SK-N-SH (cell line): ENCODE measurements at places on chromosomes 16 and 17.
A peak's percentile ranks its signal among the peaks of the same experiment; 100 is the strongest.

GRCh38 chr17:73336408-73337329, 24.9 kb upstream of the CDC42EP4 start:
- no peak overlapping the region for H3K27ac ChIP-seq
- H3K4me1 ChIP-seq: peaks cover 20% of the 10 kb centered on the region; the same call in 1 of the 2 replicates
- no peaks in the 10 kb centered on the region for H3K36me3 ChIP-seq
- peak; percentile 49 for DNase-seq
- no peak overlapping the region for H3K4me3 ChIP-seq

DNA sequence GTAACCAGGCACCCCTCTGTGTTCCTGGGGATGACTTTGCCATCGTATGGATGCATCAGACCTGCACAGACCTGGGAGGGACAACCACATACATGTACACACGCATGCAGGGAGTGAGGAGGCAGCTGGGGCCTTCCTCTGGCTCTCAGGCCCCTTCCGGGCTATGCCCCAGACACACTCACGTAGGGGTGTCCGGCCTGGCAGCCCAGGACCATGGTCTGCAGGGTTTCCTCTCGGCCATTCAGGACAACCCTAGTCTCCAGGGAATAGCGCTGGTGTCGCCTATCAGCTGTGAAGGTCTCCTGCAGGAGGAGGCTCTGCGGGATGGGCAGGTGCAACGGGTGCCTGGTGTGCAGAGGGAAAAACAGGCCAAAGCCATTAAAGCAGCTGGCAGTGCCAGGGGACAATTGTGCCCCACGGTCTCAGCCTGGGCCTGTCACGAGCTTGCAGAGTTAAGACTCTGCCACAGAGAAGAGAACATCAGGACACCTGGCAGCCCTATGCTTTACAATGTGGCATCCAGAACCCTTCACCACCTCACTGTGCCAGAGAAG, 101.4 kb downstream of the RMI2 start:
- no peaks in the 10 kb centered on the region for H3K4me1 ChIP-seq
- no peak overlapping the region for H3K4me3 ChIP-seq
- no peaks in the 10 kb centered on the region for H3K27me3 ChIP-seq
- peak; percentile 12 for DNase-seq

GRCh38 chr17:57431415-57431814, 175.1 kb downstream of the MSI2 start:
- peak overlapping the region; percentile 76 for H3K27ac ChIP-seq
- no peaks in the 10 kb centered on the region for H3K36me3 ChIP-seq
- H3K4me3 ChIP-seq: no peak overlapping the region

DNA sequence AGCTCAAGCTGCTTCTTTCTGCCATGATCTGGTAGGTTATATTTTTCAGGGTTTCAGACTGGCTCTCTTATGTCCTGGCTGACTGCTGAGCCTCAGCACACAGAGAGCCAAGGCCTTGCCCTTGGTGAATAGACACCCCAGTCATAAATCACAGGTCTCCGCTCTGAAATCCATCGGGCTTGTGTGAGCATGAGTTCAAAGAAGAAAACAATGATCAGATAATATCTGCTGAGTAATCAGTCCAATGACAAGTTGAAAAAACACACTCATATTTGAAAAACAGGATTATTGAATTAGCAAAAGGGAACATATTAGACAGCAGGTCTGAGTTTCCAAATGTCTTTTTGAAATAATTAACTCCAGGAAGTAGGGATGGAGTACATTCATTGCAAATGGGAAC, 51.1 kb upstream of the NDRG4 start:
- DNase-seq: peak; percentile 71
- H3K27me3 ChIP-seq: no peaks in the 10 kb centered on the region
- H3K36me3 ChIP-seq: no peaks in the 10 kb centered on the region

- H3K4me3 ChIP-seq: peak overlapping the region; percentile 12; the same call in 1 of the 2 replicates
- H3K27me3 ChIP-seq: no peaks in the 10 kb centered on the region
- H3K4me1 ChIP-seq: peaks cover 49% of the 10 kb centered on the region
- H3K36me3 ChIP-seq: peaks cover 9% of the 10 kb centered on the region
These were observed 301.9 kb downstream of the SOX9 start for GRCh38 chr17:72422505-72423285.

DNA sequence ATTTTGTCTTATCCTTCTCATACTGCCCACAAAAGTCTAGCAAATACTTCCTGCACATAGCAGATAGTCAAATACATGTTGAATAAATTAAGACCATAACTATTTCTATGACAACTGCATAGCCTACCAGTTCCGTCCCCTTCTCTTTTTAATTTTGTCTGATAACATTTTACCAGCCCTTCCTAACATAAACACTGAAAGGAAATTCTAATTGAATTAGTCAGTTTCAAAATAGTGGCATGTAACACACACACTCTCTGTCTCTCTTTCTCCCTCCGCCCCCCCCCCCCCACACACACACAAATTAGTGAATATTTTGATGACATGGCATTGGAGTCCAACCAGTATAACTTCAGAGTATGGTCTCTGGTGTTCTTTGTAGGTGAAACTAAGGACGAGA, 41.8 kb downstream of the TNRC6C start:
- peaks cover 38% of the 10 kb centered on the region for H3K4me1 ChIP-seq
- peak overlapping the region; percentile 69 for H3K27ac ChIP-seq
- H3K27me3 ChIP-seq: no peaks in the 10 kb centered on the region
- H3K4me3 ChIP-seq: no peak overlapping the region
- H3K36me3 ChIP-seq: peaks cover 10% of the 10 kb centered on the region

DNA sequence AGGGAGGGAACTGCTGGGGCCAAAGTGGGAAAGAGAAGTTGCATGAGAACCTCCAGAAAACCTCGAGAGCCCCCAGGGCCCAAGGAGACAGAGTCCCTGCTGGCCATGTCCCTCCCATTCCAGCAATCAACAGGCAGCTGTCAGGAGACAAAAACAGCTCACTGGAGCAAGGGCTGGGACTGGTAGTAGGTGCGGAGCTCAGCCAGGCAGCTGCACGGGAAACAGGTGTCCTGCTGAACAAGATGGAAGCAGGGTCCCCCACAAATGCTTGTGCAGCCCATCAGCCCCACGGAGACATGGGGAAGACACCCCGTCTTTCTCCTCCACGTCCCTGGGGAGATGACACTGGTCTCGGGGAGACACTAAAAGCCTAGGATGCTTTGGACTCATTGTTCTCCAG, 34.5 kb downstream of the SDK2 start:
- H3K36me3 ChIP-seq: no peaks in the 10 kb centered on the region
- H3K4me1 ChIP-seq: peaks cover 12% of the 10 kb centered on the region
- no peaks in the 10 kb centered on the region for H3K27me3 ChIP-seq
- H3K4me3 ChIP-seq: no peak overlapping the region
- DNase-seq: no peak
- H3K27ac ChIP-seq: no peak overlapping the region

DNA sequence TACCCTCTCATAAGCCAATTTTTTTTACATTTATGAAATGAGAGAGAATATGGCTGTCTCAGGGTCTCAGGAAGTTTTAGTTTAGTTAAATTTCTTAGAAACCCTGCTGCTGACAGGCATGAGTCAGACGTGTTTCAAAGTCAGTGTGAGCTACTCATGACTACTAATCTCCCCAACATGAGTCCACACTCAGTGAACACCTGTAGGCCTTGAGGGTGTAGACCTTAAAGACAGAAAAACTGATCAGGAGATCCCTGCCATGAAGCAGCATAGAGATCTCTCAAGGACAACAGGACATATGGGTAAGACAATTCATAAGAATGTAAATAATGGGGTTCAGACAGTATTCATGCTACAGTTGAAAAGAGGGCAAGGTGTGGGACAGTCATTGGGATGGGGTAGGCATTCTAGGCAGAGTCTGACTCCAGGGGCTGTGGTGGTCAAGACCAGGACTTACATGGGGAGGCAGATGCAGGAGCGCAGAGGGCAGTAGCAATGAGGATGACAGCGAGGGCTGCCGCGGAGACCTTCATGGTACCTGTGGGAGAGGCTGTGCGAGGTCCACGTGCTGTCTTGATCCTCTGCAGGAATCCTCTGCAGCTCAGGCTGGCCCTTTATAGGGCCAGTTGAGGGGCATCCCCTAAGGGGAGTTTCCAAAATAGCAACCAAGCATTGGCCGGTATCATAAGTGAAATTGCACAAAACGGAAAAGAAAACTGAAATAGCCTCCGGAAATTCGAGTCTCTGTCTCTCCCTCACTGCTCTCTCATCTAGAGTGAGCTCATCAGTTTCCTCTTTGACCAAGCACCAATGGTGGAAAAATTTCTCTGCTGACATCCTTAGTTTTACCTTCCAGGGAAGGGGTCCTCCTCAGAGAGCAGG, at the start of gene CCL5:
CCL5 (minus strand) TSS at position 588 of the 882 bp plus-strand sequence.
- H3K27ac ChIP-seq: no peak within 1 kb of the TSS
- no peak for DNase-seq
- H3K27me3 ChIP-seq: no peaks in the 10 kb centered on the region

- no peak overlapping the region for H3K4me3 ChIP-seq
- no peaks in the 10 kb centered on the region for H3K36me3 ChIP-seq
- no peaks in the 10 kb centered on the region for H3K27me3 ChIP-seq
- peaks cover 27% of the 10 kb centered on the region for H3K4me1 ChIP-seq
These were observed 255.6 kb downstream of the HS3ST3A1 start for GRCh38 chr17:13346081-13346533.

DNA sequence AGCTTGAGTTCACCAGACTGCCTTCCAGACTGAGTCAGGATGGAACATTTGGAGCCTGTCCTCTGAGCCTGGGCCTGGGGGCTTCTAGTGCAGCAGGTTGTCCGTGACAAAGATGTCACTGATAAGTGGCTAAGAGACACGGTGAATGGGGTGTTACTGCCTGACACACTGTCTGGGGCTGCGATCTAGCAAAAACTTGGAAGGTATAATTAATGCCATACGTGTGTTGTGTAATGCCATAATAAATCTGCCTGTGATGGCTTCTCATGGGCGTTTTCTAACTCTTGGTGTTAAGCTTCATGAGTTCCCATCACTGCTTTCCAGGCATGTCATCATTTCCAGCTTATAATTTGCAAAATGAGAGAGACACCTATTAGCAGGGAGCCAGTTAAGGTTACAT, 215.4 kb downstream of the UTP18 start:
- peak overlapping the region; percentile 68 for H3K27ac ChIP-seq
- H3K4me3 ChIP-seq: no peak overlapping the region
- peaks cover 17% of the 10 kb centered on the region for H3K4me1 ChIP-seq
- peak; percentile 56 for DNase-seq
- no peaks in the 10 kb centered on the region for H3K27me3 ChIP-seq

DNA sequence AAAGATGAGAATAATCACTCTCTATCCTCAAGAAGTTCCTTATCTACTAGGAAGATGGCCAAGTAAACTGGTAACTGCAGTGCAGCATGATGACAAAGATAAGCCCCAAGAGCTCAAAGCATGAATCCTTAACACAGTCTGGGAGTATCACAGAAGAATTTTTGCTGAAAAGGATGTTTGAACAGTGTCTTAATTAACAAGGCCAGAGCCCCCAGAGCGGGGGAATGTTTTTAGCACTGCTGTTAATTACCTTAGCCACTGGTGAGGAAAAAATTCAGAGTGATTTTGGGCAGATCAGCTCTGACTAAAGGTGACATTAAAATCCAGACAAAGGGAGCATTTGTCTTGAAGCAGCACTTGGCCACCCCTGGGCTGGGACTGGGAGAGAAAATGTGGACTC, 30.1 kb downstream of the ADAMTS18 start:
- no peaks in the 10 kb centered on the region for H3K36me3 ChIP-seq
- no peaks in the 10 kb centered on the region; the same call in 1 of the 2 replicates for H3K27me3 ChIP-seq
- H3K4me3 ChIP-seq: no peak overlapping the region
- no peaks in the 10 kb centered on the region for H3K4me1 ChIP-seq

DNA sequence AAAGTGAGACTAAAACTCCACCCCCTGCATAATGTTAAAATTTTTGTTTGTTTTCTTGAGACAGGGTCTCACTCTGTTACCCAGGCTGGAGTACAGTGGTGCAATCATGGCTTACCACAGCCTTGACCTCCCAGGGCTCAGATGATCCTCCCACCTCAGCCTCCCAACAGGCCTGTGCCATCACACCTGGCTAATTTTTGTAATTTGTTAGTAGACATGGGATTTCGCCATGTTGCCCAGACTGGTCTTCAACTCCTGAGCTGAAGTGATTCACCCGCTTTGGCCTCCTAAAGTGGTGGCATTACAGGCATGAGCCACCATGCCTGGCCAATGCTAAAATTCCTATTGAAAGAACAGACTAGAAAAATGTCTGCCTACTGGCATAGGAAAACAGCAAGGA, 103.8 kb downstream of the TRIM37 start:
- no peaks in the 10 kb centered on the region; the same call in 1 of the 2 replicates for H3K4me1 ChIP-seq
- no peak overlapping the region for H3K4me3 ChIP-seq
- no peak overlapping the region for H3K27ac ChIP-seq
- no peak for DNase-seq
- H3K36me3 ChIP-seq: peaks cover 32% of the 10 kb centered on the region

GRCh38 chr16:89473136-89473712, 17.1 kb downstream of the ANKRD11 start:
- no peak overlapping the region for H3K27ac ChIP-seq
- no peaks in the 10 kb centered on the region for H3K36me3 ChIP-seq
- DNase-seq: no peak

- H3K36me3 ChIP-seq: no peaks in the 10 kb centered on the region
- H3K4me1 ChIP-seq: no peaks in the 10 kb centered on the region
- H3K27me3 ChIP-seq: no peaks in the 10 kb centered on the region
- H3K27ac ChIP-seq: no peak overlapping the region
- no peak for DNase-seq
These were observed 3.0 kb upstream of the TFAP4 start for GRCh38 chr16:4275861-4276260.

- 0 out of 2 replicates have a peak, but pooled peaks cover 4% of the 10 kb centered on the region for H3K4me1 ChIP-seq
- H3K36me3 ChIP-seq: no peaks in the 10 kb centered on the region
- H3K4me3 ChIP-seq: no peak overlapping the region
- DNase-seq: no peak
- H3K27ac ChIP-seq: no peak overlapping the region
These were observed 55.0 kb downstream of the VAT1L start for GRCh38 chr16:77843405-77843804.

DNA sequence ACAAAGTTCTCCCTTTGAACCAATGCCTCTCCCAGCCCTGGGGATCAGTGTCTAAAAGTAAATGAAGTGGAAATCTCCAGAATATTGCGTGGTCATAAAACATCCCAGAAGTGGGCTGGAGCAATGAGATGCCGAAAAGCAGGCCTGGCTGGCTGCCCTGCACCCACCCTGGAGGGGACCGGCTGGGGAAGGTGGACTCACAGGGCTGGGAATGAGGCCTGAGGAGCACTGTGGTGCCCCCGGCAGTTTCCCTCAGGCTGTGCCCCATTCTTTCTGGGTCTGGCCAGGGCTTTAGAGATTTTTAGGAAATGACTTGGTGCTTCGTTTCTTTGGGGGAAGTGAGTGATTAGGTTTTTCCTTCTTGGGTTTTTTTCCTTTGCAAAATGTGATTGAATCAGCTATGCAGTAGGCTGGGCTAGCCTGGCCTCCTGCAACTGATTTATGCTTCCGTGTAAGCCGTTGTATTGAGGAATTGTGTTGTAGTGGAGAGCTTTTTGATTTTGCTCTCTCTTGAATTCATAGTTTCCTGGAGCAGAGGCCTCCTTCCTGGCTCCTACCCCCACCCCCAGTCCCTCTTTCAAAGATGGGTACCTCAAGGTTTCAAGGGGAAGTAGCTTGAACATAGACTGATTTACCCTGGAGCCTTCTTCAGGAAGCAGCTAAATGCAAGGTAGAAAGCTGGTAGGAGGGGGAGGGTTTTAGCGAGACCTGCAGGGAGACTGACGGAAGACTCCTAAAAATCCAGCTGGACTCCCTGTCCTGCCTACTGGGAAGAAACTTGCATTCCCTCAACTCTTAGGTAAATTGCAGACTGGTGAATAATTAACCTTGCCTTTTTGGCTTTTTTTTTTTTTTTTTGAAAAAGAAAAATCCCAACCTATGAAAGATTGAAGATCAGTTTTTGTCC, 170.2 kb downstream of the RAB11FIP4 start:
- H3K27me3 ChIP-seq: no peaks in the 10 kb centered on the region
- H3K27ac ChIP-seq: peak overlapping the region; percentile 86
- H3K4me1 ChIP-seq: peaks cover 14% of the 10 kb centered on the region; the same call in 1 of the 2 replicates
- DNase-seq: no peak
- H3K4me3 ChIP-seq: peak overlapping the region; percentile 45
- no peaks in the 10 kb centered on the region for H3K36me3 ChIP-seq
